ENCODE measurements at places on chromosomes 2 and 18.

DNA sequence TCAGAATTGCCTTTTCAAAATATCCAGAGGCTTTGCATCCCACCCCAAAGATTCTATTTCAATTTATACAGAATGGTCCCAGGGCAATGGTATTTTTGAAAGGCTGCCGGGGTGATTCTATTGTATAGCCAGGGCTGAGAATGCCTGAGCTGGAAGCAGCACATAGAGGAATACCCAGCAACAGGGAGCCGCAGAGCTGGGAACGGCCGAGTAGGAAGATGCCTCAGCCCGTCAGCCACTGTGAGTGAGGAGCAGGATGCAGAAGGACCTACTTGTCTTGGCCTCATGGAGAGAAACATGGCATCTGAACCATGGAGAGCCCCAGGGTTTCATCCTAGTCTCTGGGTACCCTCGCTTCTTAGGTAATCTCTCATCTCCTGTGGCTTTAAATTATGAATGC lies 170.8 kb upstream of the FHL2 start:
- DNase-seq, result no peak

DNA sequence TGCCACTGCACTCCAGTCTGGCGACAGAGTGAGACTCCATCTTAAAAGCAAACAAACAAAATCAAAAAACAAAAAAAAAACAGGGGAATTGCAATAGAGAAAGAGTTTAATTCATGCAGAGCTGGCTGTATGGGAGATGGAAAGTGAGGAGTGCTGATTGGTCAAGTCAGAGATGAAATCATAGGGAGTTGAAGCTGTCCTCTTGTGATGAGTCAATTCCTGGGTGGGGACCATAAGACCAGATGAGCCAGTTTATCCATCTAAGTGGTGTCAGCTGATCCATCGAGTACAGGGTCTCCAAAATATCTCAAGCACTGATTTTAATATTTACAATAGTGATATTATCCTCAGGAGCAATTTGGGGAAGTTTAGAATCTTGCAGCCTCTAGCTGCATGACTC lies 45.3 kb downstream of the FRZB start:
- DNase-seq, result no peak

- DNase-seq, result no peak
Observed at GRCh38 chr2:17387591-17387990, 130.6 kb downstream of the RAD51AP2 start.

DNA sequence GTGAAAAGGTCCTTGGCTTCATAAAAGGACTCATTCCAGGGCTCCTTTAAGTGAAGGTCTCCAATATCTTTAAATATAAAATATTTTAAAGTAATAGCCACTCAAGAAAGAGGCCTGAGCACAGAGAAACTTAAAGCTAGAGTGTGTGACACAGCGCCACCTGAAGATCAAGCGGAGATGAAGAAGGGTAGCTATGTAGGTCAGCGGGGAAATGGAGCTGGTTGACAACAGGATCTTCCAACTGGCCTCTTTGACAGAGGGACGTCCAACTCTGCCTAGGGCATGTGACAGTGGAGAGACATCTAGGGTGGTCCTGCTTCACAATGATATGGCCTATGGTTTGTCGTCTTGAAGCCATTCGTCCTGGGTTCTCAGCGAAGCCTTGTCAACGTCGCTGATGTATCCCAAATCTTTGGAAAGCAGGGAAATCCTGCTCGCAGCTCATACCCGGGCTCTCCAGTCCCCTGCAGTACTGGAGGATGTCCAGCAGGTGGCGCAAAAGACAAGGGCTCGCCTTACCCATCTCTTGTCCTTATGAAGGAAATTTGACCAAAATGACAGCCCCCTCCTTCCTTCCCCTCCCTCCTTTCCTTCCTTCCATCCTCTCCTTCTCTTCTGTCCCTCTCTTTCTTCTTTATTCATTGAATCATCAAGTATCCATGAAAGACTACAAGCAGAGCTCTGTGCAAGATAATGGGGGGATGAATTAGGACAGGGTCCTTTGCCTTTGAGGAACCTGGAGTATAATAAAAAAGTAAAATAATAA lies 59.6 kb downstream of the LONRF2 start:
- peak; percentile 34 for DNase-seq

- DNase-seq, result no peak
Observed at GRCh38 chr2:13030606-13031005, 313.9 kb downstream of the TRIB2 start.

DNA sequence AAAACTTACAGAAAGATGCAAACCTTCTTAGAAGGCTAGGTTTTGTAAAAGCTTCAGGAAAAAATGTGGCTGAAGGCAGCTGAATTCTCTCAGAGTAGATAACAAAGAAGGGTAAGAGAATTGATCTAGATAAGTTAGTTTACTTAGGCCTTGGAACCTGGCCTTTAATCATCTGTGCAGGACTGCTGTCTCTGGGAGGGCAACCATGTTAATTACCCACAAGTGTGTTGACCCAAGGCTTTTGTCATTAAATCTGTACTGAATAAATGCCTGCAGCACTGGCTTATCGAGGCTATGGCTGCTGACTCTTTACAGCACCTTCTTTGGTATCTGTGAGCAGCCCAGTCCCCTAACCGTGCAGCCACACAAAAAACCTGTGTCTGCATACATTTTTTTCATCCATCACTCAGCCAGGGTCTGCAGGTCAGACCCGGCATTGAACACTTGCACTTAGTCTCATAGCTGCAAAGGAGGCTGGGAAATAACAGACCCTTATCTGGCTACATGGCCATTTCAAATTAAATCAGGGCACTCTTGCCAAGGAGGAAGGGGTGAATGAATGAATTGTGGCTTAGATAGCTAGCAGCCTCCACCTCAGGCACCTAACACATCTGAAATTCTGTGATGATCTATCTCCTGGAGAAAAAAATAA lies 120.2 kb upstream of the MSH2 start:
- no peak for DNase-seq

DNA sequence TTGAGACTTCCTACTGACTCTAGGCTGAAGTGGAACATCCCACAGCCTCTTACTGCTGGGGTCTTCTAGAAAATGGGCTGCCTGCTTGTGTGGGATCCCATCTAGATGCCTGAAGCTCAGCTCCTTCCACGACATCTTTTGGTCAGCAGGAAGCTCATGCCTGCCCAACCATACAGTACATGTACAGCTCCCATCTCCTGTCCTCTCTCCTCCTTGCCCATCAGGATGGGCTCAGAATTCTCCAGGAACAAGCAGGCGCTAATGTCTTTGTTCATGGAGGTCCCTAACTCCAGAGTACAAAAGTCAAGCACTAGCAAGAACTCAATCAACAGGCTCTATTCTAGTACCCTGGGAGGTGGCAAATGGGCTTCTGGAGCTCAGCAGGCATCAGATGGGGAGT lies 31.7 kb upstream of the GPR17 start:
- DNase-seq, result no peak

DNA sequence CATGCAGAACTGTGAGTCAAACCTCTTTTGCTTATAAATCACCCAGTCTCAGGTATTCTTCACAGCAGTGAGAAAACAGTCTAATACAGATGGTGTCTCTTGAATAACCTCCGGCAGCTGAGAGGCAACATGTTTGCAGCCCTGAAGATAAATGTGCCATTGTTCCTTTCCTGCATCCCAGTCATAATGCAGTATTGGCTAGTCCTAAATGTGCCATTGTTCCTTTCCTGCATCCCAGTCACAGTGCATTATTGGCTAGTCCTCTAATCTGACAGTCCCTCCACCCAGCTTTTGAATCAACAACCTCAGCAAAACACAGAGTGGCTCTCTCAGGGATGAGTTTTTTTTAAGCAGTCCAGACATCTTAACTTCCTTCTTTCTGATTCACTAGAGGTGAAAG lies 550.7 kb downstream of the RIT2 start:
- no peak for DNase-seq

- no peak for DNase-seq
Observed at GRCh38 chr2:163667064-163667887, 68.5 kb downstream of the FIGN start.

GRCh38 chr18:59846814-59847490 lies 52.8 kb upstream of the PMAIP1 start:
- DNase-seq, result no peak

GRCh38 chr18:35571138-35571537 lies 10.4 kb upstream of the GALNT1 start:
- DNase-seq, result no peak

DNA sequence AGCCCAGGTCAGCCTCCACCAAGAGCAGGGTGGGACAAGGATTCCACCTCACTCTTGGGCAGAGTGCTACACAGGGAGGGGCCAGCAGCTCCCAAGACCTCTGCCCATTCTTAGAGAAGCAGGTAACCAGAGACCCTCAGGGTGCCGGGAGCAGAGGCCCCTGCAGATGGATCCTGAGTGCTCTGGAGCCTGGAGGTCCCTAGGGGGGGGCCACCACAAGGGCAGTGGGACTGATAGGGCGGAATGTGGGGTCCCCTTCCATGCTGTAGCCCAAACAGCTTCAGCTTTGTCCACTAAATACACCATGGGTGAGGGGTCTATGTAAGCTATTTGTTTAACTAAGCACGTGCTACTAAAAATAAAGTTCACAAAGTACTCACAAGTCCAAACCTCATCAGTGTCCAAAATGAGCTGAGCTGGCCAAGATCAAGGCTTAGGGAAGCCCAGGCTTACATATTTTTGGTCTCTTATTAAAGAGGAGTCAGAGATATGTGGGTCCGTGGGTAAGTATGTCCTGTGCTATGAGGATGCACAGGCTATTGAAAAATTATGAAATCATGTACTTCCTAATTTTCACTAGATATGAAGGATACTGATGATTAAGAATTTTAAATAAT lies 21.5 kb upstream of the GPC1 start:
- DNase-seq, result no peak

GRCh38 chr2:191302459-191303139 lies 57.4 kb downstream of the MYO1B start:
- no peak for DNase-seq

DNA sequence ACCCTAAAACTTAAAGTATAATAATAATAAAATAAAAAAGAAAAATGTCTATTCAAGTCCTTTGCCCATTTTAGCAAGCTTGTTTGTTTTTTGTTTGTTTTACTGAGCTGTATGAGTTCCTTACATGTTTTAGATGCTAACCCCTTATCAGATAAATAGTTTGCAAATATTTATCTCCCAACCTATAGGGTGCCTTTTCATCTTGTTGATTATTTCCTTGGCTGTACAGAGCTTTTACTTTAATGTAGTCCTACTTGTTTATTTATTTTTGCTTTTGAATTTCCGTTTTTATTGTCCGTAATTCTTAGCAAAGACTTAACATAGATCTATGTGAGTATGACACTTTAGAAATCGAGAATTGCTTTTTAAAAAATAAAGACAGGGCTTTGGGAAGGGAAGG lies 17.8 kb downstream of the PXDN start:
- no peak for DNase-seq

DNA sequence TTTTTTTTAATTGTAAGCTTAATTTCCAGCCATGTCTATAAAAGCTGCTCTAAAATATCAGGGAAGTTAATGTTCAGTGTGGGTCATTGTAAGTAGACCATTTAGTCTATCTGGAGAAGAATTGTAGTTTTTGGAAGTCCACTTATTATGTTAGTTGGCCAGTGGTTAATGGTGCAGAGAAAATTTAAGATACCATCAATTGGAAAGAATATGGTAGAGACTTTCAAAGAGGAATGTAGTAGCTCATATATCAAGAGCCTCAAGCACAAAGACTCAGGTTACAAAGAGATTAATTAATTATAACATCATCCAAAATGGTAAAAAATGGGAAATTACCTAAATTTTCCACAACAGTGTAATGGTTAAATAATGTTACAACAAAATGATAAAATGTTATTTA lies 127.8 kb upstream of the CAVIN2 start:
- DNase-seq, result no peak

DNA sequence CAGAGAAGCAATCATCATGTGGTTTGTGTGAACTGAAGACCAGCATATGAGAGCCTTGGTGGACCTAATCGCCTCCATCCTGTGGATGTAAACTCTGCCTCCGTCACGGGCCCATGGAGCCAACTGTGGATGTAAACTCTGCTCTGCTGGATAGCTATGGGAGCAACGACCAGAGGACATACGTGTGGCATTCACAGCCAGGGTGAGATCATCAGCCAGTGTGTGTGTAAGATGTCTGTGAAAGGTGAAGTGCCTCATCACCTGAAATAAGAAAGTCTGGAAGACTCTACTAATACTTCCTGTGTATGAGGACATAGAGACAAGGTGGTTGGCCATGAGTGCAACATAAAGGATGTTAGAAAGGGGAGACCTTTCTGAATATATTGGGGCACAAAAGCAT lies 63.5 kb downstream of the CYB5A start:
- no peak for DNase-seq

- no peak for DNase-seq
Observed at GRCh38 chr2:207464007-207464406, 65.8 kb upstream of the CREB1 start.

- DNase-seq, result no peak
Observed at GRCh38 chr2:28094739-28095138, 204.2 kb downstream of the BABAM2 start.

DNA sequence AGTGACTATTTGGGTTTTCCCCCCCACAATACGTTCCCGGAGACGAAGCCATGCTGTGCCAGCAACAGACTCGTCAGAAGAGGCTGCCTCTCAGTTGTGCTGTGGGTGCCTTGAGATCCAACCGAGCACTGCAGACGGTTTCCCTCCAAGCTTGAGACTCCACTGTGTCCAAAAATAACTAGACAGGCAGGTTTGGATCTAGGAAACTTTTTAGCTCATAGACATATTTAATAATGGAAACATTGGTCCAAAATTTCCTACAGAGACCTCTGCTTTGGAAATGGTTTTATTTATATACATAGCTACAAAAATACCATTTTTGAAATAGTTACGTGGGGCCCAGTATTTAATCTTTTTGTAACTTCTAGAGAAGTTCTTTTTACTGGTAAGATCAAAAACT lies 63.1 kb upstream of the SPATS2L start:
- DNase-seq, result no peak

- DNase-seq, result no peak
Observed at GRCh38 chr2:84643991-84644390, 127.7 kb downstream of the DNAH6 start.

GRCh38 chr2:124320051-124320688 lies 295.1 kb downstream of the CNTNAP5 start:
- no peak for DNase-seq

DNA sequence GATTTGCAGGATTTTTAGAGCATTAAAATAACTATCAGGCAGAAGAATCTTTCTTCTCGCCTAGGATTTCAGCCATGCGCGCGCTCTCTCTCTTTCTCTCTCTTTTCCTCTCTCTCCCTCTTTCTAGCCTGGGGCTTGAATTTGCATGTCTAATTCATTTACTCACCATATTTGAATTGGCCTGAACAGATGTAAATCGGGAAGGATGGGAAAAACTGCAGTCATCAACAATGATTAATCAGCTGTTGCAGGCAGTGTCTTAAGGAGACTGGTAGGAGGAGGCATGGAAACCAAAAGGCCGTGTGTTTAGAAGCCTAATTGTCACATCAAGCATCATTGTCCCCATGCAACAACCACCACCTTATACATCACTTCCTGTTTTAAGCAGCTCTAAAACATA lies 137.0 kb downstream of the MEIS1 start:
- DNase-seq, result no peak

DNA sequence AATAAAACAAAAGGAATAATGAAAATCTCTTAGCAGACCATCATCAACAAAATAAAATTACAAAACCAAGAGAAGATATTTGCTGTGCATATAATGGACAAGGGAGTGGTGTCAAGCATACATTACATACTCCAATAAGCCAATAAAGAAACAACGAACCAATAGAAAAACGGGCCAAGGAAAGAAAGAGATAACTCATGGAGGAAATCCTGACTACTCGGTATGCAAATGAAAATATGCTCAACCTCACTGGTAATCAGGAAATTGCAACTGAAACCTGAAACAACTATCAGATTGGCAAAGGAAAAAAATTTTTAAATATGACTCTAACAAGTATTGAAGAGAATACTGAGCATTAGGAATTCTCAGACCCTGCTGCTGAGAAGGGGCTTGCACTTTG lies 84.7 kb downstream of the BCL2 start:
- no peak for DNase-seq

GRCh38 chr2:68316111-68316510 lies 3.6 kb downstream of the CNRIP1 start:
- no peak for DNase-seq

All from stimulated activated CD8-positive, alpha-beta memory T cell treated with anti-CD3 and anti-CD28 coated beads, Interleukin-15, amount 100 ng/mL, for 24 hours (primary cell).